Coronary artery (tissue), 2 donors: ENCODE measurements at places on chromosomes 16 and 17.
A peak's percentile ranks its signal among the peaks of the same experiment; 100 is the strongest.

DNA sequence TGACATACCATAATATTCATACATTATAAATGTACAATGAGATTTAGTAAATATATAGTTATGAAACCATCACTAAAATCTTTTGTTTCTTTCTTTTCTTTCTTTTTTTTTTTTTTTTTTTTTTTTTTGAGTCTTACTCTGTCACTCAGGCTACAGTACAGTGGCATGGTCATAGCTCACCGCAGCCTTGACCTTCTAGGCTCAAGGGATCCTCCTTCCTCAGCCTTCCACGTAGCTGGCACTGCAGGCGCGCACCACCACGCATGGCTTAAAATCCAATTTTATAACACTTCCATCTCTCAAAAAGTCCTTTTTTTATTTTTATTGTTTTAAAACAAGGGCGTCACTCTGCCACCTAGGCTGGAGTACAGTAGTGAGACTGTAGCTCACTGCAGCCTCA, 41.1 kb downstream of the ZNRF1 start:
- no peak for DNase-seq

- DNase-seq, result no peak
Observed at GRCh38 chr17:54256401-54256929, 433.7 kb downstream of the KIF2B start.

GRCh38 chr17:7561589-7562207, at the start of gene SENP3:
Gene SENP3 (plus strand): TSS chr17:7561919. CDS start chr17:7563077, 1,158 bp downstream.
- peak; percentile 89 for DNase-seq

DNA sequence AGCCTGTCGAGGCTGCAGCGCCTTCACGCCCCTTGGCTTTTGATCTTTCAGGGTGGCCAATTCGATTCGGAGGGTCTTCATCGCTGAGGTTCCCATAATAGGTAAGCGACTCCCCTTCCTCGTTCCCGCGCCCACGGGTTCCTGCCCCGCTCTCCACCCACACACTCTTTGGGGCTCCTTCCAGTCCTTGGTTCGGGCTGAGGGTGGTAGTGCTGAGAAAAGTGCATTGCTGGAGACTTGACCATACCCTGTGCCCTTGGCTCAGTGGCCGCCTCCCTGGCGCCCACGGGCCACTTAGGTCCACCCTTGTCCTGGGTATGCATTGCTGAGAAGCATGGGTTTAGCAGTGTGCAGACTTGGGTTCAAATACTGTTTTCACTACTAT, 491 bp downstream of the POLR2C start:
- peak; percentile 64 for DNase-seq

DNA sequence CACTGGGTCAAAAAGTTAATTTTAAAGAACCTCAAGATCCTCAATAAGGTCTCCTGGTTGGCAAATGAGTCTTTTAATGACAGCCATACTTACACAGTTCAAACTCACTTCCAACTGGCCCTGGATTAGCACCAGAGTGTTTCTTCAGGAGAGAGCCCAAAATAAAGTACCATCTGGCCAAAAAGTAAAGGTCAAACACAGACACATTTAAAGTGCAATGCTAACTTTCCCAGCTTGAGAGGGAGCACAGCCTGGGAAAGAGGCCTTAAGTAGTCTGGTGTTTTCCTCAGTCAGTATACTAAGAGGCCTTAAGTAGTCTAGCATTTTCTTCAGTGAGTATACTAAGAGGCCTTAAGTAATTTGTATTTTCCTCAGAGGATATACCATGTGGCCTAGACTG, 46.6 kb upstream of the ERN1 start:
- DNase-seq, result no peak

GRCh38 chr16:13150181-13150885, 248.9 kb downstream of the SHISA9 start:
- no peak for DNase-seq

- no peak for DNase-seq
Observed at GRCh38 chr16:87921236-87921773, 15.0 kb downstream of the CA5A start.

GRCh38 chr17:13575922-13576419, 25.8 kb downstream of the HS3ST3A1 start:
- DNase-seq, result no peak

DNA sequence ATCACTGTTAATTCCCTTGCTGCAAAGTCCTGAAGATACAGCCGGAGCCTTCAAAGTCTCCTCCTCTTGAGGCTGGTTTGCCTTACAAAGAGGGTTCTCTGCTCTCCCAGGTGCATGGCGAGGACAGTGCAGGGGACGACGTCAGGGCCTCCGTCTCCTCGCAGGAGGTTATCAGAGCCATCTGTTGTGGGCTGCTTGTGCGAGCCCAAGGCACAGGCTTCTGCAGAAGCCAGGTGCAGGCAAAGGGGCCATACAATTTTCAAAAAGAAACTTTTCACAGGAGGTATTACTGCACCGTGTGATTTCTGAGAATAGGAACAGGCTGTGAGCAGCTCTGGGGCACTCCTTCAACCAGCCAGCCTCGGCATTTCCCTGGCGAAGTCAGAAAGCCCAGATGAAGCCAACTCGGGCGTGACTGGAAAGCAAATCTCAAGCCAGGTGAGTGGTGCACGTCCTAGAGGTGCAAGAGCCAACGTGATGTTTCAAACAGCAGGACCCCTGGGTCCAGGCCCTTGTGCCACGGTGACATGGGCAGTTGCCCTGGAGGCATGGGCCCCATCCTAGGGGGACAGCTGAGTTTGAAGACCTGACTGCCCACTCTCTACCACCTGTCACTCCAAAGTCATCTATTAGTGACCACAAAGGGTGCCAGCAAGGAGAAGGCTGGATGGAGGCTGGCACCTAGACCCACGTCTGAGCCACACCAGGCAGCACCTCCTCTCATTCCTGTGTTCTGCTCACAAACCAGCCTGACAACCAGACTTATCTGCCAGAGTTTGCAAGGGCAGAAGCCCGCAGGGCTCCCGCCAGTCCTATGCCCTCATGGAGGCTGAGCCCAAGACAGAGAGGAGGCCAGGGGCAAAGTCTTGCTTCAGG, 68.6 kb downstream of the SMPD3 start:
- no peak for DNase-seq

GRCh38 chr17:32157225-32157624, 14.9 kb downstream of the RHOT1 start:
- DNase-seq, result no peak

DNA sequence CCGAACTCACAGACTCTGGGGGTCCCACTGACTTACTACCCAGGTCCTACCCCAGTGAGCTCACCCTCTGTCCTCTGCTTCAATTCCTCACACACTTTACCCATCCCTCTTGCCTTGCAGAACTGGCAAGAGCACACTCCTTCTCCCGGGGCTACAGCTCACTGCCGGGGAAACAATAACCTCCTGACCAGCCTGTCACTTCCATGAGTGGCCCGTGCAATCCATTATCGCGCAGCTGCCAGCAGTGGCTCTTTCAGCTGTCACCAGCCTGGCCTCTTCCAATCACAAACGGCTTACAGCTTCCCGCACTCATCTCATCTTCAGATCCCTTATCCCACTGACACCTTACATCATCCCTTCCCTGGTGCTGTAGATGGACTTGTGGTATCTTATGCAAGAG, 79.5 kb downstream of the CPPED1 start:
- DNase-seq, result no peak

DNA sequence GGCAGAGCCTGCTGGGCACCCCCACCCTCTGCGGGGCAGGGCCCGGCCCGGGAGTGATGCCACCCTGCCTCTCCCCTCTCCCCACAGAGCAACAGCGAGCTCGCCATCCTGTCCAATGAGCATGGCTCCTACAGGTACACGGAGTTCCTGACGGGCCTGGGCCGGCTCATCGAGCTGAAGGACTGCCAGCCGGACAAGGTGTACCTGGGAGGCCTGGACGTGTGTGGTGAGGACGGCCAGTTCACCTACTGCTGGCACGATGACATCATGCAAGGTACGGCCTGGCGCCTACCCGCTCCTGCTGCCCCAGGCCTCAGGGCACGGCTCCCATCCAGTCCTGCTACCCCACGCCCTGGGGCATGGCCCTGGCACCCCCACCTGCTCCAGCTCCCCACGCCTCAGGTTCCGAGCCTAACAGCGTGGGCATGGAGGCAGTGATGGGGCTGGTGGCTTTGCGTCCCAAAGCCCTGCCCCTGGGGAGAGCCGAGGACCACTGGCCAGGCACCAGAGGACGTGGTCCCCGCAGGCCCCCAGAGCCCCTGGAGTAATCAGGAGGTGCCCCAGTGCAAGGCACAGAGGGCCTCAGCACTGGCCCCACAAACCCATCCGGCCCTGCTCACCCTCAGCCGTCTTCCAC, 38.4 kb downstream of the TSC2 start:
- DNase-seq, result no peak

DNA sequence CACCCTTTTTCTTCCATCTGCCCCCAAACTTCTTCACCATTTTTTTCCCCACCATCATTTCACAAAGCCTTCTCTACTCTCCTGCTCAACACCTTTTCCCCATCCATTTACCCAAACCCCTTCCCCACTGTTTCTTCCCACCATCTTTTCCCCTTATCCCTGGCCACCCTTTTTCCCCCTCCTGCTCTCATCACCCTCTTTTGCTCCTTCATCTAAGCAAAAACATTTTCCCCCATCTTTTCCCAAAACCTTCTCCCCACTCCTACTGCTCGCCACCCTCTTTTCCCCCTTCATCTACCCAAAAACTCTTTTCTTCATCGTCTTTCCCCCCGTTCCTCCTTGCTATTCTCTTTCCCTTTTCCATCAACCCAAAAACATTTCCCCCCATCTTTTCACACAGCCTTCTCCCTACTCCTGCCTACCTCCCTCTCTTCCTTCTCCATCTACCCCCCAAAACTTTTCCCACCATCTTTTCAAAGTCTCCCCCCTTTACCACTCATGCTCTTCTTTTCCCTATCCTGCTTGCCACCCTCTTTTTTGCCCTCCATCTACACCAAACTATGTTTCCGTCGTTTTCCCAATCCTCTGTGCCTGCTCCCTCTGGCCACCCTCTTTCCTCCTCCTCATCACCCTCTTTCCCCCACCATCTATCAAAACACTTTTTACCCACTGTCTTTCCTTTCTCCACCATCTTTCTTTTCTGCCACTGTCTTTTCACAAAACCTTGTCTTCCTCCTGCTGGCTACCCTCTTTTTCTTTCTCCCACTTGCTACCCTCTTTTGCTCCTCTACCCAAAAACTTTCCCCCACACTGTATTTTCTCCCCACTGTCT, 205.8 kb upstream of the WSB1 start:
- no peak for DNase-seq

GRCh38 chr17:38791162-38791561, 8.2 kb downstream of the PIP4K2B start:
- DNase-seq, result no peak
